Left forelimb (tissue), 1 donor: ENCODE measurements at places on chromosomes 5 and 9.

DNA sequence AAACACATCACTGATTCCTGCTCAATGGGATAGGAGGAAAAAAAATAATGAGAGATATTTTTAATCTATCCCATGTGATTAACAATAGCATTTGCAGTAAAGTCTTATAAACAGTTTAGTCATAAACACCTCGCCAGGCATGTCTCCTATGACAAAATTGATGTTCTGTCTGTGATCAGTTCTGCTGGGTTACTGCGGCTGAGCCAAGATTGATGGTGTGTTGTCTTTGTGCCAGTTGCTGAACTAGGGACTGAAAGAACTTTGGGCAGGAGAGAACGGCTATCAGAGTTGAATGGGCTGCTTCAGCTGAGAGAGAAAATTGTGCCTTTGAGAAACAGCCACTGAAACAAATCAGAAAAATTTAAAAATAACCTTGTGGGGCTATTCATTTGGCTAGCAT, 37.3 kb upstream of the MAMDC2 start:
- DNase-seq, result no peak

DNA sequence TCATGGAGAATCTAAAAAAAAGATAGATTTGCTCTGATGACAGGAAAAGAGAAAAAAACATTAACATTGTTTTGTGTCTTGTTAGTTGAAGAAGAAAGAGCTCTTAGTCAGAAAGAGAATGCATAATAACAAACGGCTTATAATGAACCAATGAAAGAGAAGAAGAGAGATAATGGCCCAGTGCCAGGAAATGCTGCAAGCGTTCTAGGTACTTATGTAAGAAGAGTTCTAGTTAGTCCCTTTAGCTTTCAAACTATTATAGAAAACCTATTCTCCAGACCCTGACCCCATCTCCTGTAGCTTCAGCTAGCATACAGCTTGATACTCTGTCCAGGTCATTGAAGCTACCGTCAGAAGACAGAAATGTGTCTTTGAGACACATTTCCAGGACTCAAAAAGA, 70.2 kb downstream of the FBXL17 start:
- DNase-seq, result no peak

DNA sequence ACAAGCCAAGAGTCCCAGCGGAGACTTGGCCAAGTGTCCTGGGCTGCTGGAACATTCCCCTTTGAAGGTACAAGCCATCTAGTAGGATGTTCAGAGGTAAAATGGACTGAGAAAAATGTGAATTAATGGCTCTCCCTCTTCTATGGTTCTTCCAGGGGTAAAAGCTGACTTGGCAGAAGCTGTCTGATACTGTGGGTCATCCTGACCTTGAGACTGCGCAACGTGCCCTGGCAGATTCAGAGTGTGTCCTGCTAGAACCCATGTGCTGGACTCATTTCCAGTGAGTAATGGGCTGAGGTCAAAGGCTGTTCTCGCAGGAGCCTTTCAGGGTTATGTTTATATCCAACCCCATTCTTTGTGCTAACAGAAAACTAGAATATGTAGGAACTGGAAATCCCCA, 423.0 kb upstream of the CD180 start:
- no peak for DNase-seq

DNA sequence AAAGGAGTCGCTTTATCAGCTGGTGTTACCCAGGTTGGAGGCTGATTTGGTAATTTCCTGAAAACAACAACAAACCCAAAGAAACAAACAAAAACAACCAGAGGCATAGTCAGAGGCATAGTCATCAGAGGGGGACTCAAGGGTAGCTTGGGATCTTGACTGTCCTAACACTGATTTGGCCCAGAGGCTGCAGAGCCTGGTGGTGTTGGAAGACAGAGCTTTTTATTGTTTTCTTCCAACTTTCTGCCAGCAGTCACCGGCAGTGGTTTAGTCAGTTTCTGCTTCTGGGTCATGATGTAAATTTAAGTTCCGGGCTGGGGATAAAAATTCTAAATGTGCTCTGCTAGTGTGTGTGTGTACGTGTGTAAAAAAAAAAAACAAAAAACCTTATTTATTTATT, 23.5 kb upstream of the NKX2-5 start:
- no peak for DNase-seq
